ENCODE measurements at places on chromosomes 13 and 19. TPM values are rescaled to one million over a fixed set of nuclear protein-coding genes. Genes with fewer than 3 reads are reported as not detected.

ERVK3-1 gene
- total RNA-seq: 31.6 TPM

IL11 gene
- total RNA-seq: 0.46 TPM

GNA15 gene
- 105 TPM for total RNA-seq

ATP8B3 gene
- total RNA-seq: 0.76 TPM

FUT3 gene
- 3.8 TPM for total RNA-seq

NEK5 gene
- 0.16 TPM for total RNA-seq

GRCh38 chr13:95212983-95213850 lies 88.0 kb downstream of the ABCC4 start:
- DNase-seq: peak; percentile 49

DNA sequence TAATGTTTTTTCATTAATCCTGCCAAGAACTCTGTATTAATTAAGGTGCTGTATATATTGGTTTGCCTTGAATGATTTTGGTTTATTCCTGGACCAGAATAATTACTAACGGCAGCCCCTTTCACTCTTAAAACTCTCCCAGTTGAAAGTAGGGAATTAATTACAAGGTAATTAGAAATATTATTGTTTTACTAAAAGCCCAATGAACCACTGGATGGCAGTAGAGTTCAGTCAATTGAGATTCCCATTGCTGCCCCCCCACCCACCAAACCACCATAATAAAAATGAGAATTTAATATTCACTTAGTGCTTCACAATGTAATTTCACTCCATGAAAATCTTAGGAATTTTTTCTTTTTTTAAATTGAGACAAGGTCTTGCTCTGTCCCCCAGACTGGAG lies 13.7 kb downstream of the WBP4 start:
- no peak for DNase-seq

DNA sequence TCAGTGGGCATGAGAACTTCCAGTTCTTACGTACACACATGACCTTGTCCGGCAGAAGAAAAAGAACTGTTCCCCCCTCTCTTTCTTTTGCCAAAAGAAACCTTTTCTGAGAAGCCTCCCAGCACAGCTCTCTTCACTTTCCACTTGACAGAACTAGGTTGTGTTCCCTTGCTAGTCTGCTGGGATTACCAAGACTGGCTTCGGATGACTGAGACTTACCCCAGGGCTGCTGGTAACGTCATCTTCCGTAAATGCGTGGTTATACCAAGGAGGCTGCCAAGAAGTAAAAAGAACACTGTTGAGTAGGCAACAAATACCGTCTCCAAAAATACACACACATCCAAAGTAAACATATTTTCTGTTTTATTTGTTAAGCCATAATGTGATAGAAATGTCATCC lies 908.2 kb downstream of the EFNB2 start:
- no peak for DNase-seq

DNA sequence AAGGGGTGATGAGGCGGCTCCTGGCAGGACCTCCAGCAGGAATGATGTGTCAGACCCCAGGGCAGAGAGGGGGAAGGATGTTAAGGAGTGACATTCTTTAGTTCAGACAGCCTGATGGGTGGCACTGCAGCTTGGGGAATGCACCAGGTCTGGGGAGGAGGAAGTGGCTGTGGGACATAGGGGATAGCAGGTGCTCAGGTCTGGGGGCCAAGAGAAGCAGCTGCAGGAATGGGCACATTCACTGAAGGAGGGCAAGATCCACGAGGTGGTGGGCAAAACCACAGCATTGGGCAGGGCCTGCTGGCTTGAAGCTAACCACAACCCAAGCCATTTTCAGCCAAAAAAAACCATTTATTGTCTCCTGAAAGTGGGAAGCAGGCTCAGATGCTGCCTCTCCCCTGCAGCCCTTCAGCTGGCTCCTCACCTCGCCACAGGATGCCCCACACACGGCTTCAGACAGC lies 26.5 kb downstream of the COMP start:
- no peak for DNase-seq

DNA sequence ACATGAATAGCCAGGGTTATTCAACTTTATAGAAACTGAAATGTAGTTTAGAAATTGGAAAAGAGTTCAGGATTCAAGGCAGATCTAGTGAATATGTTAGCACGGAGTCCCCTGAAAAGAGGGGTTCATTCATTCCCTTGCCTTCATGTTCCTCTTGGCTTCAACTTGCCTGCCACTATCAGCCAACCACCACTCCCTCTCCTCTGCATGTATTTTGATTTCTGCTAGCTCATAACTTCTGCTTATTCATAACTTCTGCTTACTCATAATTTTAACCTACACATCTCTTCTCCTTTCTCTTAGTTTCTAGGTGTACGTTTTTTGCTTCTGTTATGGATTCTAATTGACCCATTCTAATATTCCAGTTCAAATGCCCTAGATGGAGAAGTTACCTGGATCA lies 5.5 kb upstream of the SERTM1 start:
- DNase-seq: no peak

- DNase-seq: no peak
These were observed 110.2 kb downstream of the STK24 start for GRCh38 chr13:98466634-98467236.

DNA sequence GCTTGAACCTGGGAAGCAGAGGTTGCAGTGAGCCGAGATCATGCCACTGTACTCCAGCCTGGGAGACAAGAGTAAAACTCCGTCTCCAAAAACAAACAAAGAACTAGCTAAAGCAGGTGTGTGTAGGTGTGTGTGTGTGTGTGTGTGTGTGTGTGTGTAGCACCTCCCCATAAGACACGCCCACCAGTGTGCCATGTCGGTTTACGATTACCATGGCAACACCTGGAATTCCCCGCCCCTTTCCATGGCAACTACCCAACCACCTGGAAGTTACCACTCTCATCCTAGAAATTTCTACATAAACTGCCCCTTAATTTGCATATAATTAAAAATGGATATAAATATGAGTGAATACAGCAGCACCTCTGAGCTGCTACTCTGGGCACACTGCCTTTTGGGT lies 80.9 kb upstream of the ADGRE5 start:
- DNase-seq: no peak

- DNase-seq: peak; percentile 36
These were observed 47.9 kb downstream of the ZNF99 start for GRCh38 chr19:22735911-22736645.

GRCh38 chr19:17243830-17244617 lies 1.7 kb downstream of the NR2F6 start:
- peak; percentile 93 for DNase-seq

- no peak for DNase-seq
These were observed 758 bp upstream of the CACNG7 start for GRCh38 chr19:53908106-53908934.

DNA sequence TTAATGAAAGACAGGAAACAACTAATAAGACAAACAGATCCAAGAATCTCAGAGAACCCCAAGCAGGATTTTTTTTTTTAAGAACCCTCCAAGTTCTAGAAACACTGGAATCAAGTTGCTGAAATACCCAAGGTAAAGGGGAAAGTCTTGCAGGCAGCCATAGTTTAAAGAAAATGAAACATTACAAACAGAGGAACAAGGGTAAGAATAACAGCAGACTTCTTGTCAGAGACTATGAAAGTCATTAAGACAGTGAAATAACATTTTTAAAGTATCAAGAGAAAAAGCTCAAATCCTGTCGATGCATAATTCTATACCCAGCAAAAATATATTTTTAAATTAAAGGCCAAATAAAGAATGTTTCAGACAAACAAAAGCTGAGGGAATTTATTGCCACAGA lies 67.1 kb downstream of the WASF3 start:
- no peak for DNase-seq

DNA sequence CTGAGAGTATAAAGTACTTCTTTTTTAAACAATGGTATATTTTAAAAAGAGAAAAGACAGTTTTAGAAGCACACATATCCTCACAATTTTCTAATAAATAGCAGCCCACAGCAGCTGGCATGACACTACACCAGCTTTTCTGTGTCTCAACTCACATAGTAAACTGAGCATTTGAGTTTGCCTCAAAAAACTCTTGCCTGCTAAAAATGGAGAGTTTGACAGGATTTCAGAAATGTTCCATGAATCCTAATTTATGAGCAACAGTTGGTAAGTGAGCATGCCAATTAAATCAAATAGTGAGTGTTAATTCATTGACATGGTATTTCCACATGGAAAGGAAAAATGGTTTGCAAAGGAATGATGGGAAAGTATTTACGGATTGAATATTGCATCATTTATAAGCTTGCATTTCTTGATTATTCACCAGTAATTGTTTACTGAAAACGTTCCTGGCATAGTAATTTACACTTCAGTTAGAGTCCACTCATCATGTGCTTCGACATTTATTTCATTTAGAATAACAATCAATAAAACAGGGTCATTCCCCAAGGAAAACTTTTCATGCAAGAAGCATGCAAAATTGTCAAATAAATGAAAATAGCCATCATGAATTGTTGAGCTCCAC lies 323.0 kb downstream of the EFNB2 start:
- no peak for DNase-seq

DNA sequence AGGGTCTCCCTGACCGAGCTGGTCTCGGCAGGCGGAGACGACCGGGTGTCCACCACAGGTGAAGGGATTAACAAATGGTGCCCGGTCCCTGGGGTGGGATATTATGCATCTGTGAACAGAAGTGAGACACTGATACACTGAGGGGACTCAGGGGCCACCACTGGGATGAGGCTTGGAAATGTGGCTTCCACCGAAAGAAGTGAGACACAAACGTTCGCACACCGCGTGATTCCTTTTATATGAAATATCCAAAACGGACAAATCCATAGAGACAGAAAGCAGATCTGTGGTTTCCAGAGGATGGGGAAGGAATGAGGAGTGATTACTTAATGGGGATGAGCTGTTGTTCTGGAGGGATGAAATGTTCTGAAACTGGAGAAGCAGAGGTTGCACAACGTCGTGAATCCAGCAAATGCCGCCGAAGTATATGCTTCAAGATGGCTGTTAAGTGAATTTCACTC lies 47.5 kb downstream of the C13orf46 start:
- no peak for DNase-seq

DNA sequence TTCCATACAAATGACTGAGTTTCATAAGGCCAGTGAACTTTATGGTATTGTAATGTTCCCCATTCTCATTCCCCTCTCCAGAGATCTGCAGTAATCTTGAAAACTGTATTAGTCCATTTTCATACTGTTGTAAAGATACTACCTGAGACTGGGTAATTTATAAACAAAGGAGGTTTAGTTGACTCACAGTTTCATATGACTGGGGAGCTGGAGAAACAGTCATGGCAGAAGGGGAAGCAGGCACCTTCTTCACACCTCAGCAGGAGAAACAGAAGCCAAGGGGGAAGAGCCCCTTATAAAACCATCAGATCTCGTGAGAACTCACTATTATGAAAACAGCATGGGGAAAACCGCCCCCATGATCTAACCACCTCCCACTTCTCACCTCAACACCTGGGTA lies 318.7 kb upstream of the KLF12 start:
- DNase-seq: no peak

DNA sequence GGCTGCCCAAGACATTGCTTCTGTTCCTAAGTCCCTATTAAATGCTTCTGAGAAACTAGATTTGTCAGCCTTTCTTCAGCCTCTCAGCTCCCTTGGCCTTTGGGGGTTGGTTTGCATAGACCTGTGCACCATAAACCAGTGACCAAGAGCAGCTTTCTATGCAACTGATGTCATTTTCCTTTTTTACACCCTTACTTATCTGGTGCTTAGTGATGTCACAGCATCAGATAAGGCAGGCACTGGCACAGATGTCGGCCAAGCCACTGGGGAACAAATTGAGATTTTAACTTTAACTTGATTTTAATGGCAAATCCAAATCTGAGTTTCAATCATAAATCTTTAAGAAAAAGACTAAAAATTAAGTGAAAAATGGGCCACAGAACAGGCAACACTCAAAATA lies 59.8 kb downstream of the RUBCNL start:
- DNase-seq: no peak

DNA sequence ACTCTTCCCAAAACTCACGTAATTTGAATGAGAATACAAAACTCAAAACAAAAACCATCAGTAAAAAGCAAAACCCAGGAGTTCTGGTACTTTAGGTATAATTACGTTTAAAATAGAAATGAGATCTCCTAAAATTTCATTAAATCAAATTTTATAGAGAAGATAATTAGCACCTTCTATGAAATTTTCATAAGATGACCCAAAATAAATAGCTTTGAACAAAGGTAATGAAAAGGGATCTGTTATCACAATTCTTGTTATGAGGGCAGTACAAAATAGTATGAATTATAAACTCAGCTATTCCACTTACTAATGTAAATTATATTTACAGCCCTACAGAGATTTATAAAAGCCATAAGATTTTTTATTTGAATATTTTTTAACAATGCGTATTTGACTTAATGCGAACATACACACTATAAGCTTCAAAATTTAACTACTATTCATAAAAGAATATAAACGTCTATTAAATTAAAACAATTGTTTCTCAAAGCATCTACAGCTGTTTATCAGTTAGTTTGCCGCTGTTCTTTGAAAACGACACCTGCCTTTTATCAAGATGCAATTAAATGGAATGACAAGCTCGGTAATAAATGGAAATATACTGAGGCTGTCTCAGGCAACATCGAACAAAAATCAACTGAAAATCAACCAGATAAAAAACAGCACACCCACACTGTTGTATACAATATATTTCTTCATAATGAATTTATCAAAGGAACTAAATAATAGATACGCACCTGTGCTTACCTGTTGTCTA lies 63.8 kb downstream of the KCNRG start:
- no peak for DNase-seq

Data from lower leg skin (tissue), 4 donors.